ENCODE measurements at places on chromosomes 6 and 20.
A peak's percentile ranks its signal among the peaks of the same experiment; 100 is the strongest.

DNA sequence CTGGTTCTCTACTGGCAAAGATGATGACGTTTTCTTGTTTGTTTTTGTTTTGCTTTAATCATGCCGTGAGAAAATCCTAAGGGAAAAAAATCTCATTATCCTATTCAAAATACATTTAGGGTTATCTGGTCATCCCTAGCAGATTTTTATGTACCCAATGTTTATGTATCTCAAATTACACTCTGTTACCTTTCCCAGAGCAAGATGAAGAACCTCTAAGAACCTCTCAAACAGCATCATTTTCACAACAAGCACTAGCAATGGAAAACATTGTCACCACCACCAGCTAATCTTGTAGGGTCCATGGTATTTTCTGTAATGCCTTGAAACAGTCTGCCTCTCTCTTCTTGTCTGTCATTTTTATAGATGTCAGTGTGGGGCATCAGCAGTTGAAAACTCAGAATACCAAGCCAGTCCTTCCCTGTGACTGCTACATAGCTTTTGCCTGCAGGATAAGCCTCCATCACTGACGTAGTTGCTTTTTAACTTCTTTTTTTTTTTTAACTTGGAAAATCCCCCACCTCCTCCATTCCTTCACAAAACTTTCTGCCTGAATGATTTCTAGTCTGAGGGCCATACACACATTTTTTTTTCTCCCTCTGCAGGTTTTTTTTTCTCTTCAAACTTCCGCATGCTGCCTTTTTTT, 2.4 kb upstream of the SNAP25 start:
- DNase-seq: no peak

GRCh38 chr6:167152862-167153261, 4.9 kb downstream of the GPR31 start:
- no peak for DNase-seq

DNA sequence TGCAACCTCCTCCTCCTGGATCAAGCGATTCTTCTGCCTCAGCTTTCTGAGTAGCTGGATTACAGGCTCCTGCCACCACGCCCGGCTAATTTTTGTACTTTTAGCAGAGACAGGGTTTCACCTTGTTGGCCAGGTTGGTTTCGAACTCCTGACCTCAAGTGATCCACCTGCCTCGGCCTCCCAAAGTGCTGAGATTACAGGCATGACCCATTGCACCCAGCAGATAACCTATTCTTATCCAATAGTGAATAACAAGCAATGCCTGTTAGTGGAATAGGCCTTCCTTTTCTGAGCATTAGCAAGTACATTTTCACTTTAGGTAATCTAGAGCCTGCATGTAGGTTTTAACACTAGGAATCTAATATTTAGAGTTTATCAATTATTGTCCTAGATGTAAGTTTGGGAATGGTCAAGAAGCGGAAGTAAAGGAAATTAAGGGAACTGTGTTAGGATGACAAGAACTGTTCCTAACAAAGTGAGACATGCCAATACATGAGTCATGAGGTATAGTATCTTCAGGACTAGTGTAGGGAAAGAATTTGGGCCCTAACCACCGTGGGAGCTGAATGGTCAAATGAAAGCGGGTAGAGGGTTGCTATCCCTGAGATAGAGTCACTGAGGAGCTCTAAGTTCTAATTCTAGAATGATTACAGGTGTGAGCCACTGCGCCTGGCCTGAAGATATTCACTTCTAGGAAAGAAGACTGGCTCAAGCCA, 15.0 kb downstream of the BLTP3A start:
- DNase-seq: no peak

GRCh38 chr20:8532169-8532568, 400.1 kb downstream of the PLCB1 start:
- DNase-seq: no peak

DNA sequence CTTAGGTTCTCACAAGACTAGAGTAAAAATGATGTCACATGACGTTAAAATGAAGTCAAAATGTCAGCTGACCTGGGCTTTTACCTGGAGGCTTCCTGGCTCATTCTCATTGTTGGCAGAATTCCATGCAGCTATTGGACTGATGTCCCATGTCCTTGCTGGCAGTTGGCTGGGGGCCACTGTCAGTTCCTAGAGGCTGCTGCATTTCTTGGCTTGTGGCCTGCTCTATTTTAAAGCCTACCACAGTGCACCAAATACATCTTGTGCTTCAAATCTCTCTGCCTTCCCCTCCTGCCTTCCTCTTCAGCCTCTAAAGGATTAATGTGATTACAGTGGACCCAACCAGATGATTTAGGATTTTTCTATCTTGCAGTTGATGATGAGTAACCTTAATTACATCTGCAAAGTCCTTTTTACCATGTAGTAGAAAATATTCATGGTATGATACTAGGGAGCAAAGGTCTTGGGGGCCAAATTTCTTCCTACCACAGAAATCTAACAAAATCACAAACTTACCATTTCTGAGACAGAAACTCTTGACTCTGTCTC, 81.9 kb downstream of the FIG4 start:
- DNase-seq: no peak

GRCh38 chr6:35751594-35751993, 14.8 kb downstream of the ARMC12 start:
- DNase-seq: no peak

GRCh38 chr6:2132416-2132815, 113.0 kb downstream of the GMDS start:
- DNase-seq: no peak

DNA sequence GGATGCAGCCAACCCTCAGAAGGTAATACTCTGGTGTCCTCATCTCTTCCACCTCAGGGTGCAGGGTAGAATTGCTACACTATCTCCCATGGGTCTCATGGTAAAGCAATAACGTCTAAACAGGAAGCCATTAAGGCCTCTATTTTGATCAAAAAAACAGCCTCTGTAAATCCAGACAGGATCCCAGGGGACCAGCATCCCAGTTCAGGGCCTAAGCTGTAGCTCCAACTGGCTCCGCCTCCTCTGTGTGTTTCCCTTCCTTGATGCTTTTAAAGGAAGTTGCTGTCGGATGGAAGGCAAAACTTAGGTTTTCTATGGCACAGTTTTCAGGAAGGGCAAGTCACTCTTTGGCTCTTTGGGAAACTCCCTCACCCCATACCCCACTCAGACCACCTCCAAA, 222.0 kb downstream of the MAFB start:
- no peak for DNase-seq

GRCh38 chr20:24337069-24337468, 132.4 kb upstream of the SYNDIG1 start:
- DNase-seq: no peak

DNA sequence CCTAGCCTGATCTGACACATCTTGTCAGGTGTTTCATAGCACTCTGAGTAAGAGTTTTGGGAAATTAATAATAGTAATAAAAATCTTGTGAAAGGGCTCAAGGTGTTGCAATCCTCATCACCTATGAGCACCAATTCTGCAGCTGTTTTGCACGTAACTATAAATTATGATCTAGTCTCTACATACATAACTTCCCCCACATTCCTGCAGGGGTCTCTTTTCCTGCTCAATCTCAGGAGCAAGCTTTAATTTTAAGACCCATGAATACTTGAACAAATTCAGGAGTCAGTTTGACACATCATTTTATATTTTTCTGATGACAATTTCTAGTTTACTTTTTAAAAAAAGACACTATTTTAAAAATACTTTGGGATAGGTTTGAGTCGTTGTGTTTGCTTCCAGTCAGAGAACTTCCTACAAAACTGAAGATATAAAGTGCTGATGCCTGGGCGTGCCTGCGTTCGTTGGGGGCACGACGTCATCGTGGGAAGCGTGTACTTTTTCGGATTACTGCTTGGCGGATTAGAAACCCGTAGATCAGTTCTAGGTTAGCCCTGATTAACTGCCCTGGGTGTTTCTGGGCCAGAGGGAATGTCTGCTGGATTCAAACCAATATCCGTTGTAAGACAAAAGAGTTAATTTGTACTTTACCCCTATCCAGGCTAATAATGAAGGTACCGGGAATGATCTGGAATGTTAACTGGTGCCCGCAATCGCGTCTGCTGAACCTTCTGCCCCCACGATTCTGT, 1.0 kb upstream of the E2F3 start:
- DNase-seq: peak; percentile 11

DNA sequence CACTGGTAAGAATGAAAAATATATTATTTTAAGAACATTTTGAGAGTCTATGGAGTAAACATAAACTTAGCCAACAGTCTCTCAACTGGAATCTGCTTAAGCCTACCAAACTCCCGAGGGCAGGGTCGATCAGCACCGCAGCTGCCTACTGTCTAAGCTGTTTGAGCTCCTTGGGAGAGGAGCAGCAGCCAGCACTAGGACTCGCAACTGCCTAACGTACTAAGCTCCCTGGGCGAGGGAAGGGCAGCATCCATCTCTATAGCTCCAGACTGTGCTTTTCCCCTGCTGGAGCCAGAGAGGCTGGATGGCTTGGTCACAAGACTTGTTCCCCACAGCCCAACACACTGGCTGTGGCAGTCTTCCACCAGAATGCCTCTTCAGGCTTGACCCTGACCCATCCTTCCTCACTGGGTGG, 96.4 kb downstream of the MOXD1 start:
- no peak for DNase-seq

GRCh38 chr20:43102394-43102793, 87.3 kb downstream of the PTPRT start:
- DNase-seq: no peak

DNA sequence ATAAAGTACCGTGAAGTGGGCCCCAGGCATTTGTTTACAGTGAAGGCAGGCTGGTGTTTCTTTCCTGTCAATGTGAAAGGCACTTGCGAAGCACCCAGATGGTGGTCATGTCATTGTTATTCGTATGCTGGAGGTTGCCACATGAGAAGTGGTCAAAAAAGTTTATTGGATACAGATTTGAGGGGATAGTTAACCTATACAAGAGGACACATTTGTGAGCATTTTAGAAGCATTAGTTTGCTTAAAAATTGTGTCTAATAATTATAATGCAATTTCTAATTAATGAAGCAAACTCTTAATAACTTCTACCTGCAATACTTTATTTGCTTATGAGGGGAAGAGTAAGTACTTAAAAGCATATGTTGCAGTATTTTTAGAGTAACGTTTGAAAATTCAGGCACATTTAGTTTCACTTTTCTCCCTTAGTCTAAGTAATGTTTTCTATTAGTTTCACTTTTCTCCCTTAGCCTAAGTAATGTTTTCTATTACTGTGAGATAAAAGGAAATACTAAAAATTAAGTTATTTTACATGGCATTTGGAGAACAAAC, 120.7 kb upstream of the CLDN20 start:
- no peak for DNase-seq

DNA sequence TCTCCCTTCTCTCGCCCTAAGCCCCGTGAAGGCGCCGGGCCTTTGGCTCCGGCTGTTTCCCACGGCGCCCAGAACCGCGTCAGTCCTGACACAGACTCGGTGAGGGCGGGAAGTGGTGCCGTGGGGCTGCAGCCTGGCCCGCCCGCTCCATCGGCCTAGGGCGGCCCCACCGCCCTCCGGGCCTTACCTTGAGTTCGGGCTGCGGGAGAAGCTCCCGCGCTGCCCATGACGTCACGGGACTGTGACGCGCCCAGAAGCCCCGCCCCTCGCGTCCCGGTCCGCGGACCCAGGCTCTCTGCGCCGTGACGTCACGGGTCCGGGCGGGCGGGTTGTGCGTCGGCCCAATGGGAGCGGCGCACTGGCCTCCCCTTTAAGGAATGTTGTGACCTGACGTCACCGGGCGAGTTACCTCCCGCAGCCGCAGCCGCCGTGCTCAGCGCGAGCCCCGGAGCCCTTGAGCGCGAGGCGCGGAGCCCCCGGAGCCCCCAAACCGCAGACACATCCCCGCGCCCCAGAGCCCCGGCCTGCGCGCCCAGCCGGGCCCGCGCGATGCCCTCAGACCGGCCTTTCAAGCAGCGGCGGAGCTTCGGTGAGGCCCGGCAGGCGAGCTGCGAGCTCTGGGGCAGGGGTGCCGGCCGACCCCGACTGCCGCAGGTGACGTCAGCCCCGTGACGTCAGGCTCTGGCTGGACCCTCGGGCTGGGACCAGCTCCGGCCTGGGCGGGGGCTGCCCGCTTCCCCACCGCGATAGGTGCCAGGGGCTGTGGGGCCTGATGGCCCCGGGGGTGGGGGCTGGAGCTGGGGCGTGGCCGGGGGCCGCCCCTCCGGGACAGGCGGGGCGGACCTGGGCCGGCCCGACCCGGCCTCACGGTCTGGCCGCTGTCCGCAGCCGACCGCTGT, at the start of gene MAP1LC3A:
Gene MAP1LC3A (plus strand): TSS at position 399 of the 899 bp plus-strand sequence. CDS start 151 bp downstream, at position 550.
- peak; percentile 83 for DNase-seq

GRCh38 chr6:4209196-4209595, 73.8 kb upstream of the ECI2 start:
- no peak for DNase-seq

DNA sequence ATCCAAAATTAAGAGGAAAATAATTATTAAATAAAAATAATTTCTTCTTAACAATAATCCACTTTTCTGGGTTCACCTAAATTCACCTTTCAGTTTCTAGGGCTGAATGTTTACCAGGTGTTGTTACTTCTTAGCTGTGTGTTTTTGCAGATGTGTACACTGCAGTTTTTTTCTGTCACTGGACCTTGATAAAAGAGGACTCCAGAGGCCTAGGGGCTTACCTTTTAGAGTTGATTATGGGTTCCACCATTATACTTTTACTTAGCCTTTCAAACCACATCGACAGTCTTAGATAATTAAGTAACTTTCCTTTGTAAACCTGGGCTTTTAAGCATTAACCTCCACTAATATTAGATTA, 766.5 kb downstream of the BCKDHB start:
- DNase-seq: no peak

DNA sequence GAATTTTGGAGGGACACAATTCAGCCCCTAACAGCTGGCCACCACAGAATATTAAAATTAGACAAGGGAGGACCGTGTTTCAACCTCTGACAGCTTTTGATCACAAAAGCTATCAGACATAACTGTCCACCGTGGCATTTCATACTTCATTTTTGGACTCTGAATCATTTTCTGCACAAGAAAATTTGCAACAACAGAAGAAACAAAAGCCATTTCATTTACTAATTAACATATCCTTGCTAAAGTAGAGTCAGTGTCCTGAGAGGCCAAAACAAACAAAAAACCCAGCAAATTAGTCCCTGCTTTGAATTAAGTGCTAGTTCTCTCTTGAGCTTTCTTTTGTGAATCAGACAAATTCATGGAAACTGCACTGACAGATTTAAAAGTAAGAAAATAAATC, 17.6 kb upstream of the COL12A1 start:
- DNase-seq: no peak

DNA sequence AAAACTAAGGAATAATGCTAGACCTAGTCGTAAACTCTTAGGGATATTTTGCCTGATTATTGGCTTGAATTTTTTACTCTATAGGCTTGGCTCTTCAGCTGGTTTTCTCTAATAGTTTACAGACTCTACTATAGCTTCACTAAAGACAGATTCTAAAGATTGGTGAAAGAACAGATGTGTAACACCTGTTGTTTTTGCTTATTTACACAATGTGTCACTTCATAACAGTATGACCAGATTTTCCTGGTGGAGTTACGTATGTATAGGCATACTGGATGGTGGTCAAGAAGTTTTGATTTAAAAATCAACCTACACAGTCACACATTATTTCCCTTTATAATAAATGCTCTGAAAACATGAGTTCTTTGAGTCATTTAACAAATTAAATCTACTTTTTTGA, 4.8 kb downstream of the COL19A1 start:
- no peak for DNase-seq

- DNase-seq: peak; percentile 47
Measured at GRCh38 chr20:37192137-37192854, 12.9 kb upstream of the MROH8 start.

- no peak for DNase-seq
Measured at GRCh38 chr20:20002101-20002998, 14.8 kb upstream of the NAA20 start.

All from stimulated activated CD8-positive, alpha-beta memory T cell treated with anti-CD3 and anti-CD28 coated beads, Interleukin-4, amount 100 ng/mL, for 1 hour (primary cell).